ENCODE measurements at places on chromosomes 6 and 20.
A peak's percentile ranks its signal among the peaks of the same experiment; 100 is the strongest.

- DNase-seq, result no peak
Measured at GRCh38 chr6:136552054-136552453, 1.8 kb upstream of the MAP7 start.

- DNase-seq, result no peak
Measured at GRCh38 chr6:4021854-4022695, 56.9 kb downstream of the FAM217A start.

GRCh38 chr20:56004611-56005388, 519 bp downstream of the CBLN4 start:
- no peak for DNase-seq

DNA sequence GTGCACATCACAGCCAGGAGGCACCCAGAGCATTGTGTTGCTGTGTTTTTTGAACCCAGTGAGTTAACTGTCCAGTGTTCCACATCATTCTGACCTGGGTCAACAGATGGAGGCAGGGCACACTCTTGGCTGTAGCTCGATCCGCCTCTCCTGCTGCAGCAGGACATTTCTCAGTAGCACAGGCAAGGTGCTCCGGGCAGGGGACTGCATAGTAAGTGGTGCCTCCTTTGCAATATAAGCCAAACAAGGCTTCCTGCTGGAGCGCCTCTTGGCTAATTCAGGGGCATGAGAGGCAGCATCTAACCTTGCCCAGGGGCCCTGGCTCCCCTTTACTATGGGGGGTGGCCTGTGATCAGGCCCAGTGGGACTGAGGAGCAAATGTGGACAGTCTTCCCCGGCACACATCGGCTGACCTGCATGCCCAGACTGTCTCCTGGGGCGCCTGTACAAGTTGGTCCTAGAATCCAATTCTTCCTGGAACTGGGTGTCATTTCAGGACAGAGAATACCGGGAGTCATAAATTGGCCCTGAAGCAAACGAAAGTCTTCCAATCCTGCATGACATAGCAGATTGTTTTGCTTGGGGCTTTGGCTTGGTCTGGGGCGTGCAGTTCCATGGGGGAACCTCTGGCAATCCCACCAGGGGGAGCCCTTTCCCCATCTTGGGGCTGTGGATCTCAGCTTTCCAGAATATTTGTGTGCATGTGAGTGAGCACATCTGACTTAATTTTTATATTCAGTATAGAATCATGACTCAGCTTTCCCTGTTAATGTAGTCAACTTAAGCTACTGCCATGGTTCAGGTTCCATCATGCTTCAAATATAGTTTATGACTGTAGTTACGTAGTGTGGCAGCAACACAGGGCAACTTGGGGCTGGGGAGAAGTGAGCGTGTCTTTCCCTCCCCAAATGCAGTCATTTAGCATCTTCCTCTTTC, 56.0 kb upstream of the DDR1 start:
- DNase-seq, result peak; percentile 93

DNA sequence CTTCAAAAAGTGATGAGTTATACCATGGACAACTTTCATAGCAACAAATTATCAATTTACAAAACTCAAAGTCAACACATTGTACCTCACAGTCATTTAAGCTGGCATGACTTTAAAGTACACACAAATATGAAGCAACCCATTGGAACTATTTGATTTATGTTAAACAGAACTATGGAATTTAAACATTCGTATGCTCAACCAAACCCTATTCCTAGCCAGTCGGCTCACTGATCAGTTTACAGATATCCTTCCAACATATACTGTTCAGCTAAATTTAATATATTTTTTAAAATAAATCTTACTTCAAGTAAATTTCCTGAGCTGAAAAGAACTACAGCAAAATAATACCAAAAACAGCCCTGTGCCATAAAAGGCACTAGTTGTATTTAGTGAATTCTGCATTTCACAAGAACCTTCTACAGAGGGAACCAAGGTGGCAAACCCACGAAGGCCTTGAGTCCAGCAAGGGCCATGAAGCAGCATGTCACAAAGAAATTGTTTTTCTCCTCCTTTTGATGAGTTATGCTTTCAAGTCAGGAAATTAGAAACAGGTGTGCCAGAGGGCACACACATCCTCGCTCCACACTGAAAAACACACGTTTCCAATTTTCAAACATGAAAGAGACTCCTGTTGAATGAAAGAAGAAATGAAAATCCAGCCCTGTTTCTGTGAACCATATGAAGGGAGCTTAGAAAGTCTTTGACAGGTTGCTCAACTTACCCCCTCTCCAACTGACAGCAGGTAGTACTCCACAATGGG, 122.8 kb downstream of the TASP1 start:
- DNase-seq, result no peak

DNA sequence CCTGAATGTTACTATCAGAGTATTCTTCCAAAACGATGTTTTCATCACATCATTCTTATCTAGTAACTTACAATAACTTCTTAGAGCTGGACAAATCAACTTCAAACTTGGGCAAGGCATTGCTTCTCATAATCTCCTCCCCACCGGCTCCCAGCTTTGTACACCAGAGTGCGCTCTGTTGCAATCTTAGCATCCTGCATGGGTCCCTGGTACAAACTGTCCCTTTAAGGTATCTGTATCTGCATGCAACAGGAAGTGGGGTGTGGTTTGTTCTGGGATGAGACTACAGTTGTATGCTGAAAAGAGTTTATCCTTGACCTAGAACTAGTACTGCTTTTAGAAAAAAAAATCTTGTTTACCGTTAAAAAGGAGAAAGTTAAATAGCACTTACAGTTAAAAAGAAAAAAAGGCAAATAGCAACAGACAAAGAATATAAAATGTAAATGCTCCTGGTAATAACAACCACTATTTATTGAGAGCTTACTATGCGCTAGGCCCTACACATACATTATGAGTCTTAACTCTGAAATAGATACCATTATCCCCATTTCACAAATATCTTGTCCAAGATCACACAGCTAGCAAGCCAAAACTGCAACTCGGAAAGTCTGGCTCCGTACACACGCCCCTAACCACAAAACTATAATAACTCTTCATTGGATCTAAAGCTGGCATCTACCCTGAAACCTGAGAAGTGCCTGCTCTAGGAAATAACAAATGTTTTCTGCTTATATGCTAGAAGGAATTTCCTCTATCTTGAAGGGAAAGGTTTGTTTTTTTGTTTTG, 9.8 kb upstream of the HECA start:
- DNase-seq, result peak; percentile 77

- no peak for DNase-seq
Measured at GRCh38 chr6:104795363-104795762, 64.4 kb downstream of the HACE1 start.

DNA sequence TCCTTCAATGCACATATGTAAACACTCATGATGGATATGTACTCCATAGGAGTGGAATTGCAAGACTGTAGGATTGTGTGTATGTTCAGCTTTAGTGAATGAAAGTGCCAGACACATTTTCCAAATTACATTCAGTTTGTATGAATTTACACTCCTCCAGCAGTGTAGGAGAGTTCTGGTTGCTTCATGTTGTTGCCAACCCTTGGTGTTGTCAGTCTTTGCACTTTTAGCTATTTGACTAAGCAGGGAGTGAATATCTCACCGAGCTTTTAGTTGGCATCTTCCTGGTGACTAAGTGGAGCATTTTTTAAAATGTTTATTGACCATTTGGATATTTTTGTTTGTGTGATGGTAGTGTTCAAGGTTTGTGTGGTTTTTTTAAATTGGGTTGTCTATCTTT, 23.9 kb downstream of the NKX2-4 start:
- DNase-seq, result no peak

GRCh38 chr6:150078788-150079187, 9.9 kb upstream of the ULBP3 start:
- no peak for DNase-seq

- DNase-seq, result no peak
Measured at GRCh38 chr6:27891320-27891875, 20.8 kb downstream of the OR2B2 start.

GRCh38 chr6:42166444-42167141, 6.6 kb upstream of the GUCA1A start:
- DNase-seq, result peak; percentile 95

DNA sequence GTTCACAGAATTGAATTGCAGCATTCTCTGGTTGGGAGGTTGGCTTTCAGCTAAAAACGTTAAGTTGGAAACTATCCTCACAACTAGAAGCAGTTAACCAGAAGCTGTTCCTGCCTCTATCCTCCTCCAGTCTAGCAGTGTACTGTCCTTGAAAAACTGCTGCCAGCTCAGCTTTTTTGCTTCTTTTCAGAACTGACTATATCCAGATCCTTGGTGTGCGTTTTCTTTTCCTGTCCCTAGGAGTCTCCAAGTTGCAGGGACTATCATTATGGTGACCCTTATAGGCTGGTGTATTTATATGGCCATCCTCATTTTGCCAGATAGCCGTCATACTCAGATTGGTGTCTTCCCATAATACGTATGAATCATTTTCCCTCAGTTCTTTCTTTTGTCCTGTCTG, 5.5 kb downstream of the ITCH start:
- DNase-seq, result no peak

DNA sequence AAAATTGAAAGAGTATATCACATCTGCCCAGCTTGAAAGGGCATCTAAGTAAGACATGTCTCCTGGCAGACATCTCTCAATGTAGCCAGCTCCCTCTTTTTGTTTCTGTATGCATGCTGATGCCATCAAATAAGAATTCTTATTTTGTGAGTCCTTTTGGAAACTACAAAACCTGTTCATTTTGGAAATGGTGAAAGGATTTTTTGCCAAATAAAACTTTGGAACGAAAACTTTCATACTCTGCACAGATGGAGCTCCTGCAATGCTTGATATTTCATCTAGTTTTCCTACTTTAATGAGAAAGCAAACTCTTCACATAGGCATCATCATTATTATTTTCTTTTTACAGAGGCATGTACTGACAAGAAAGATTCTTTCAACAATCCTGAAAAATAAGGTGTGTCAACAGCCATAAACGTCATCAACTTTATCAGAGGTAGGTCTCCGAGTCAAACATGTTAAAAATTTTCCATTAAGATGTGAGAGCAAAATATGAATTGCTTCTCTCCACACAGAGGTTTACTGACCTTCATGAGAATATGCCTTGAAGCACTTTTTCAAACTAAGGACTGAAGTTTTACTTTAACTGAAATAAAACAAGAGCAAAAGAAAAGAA, 26.2 kb upstream of the CMTR1 start:
- no peak for DNase-seq

GRCh38 chr6:110520992-110521543, 44.7 kb upstream of the SLC22A16 start:
- DNase-seq, result no peak

GRCh38 chr6:116651916-116652315, 16.6 kb downstream of the ZUP1 start:
- DNase-seq, result no peak

DNA sequence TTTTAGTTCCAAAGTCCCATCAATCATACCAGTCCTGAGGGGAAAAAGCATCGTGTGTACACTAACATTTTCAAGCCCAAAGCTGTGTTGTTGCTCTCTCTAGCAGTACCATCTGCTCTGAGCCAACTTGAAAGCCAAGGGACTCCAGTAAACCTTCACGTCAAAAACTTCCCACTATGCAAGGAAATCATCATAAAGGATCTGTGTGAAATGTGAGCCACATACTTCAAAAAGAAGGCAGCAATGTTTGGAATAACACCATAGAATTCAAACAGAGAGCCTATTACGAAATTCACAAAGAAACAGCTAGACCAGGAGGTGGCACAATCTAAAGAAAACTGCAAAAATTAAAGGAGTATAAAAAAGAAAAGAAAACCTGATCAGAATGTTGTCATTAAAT, 399.8 kb upstream of the EPHA7 start:
- no peak for DNase-seq

GRCh38 chr20:32332614-32333013, 25.5 kb upstream of the ASXL1 start:
- peak; percentile 42 for DNase-seq

GRCh38 chr6:6661684-6662083, 73.2 kb downstream of the LY86 start:
- no peak for DNase-seq

DNA sequence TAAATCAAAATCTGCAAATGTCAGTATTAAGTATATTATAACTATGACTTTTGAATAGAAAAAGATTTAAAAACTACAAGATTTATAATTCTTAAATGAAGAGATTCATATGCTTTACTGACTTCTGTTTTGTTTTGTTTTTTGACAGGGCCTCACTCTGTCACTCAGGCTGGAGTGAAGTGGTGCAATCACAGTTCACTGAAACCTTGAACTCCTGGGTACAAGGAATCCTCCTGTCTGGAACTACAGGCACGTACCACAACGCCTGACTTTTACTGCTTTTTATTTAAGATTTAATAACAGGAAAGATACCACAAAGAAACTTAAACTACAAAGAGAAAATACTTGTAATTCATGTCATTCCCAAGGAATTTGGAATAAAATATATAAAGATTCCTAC, 940.2 kb upstream of the CITED2 start:
- DNase-seq, result no peak

DNA sequence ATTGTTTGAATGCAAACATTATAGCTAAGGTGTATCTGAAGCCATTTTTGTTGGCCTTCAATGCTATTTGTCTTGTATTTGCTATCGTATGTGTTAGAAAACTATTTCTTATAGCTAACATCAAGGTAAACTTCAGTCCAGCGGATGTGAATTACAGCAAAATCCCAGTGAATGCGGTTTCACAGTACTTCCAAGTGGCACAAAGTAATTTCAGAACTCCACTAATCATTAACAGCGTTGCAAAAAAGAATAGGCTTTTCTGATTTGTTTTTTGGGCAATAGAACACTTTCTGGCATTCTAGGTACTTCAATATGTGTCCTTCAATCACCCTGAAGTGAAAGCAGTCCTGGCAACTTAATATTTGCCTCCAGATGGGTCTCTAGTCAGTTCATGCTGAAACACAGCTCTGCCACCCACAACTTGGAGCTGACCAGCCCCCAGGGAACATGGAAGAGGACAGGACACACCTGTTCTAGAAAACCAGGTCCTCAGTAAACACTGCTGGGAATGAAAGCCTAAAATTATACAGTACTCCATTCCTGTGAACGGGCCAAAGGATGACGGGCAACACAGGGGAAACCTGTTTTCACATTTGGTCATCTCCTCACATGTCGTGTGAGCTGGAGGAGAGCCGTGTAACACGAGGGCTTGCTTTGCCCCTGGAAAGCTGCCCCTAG, 9.7 kb upstream of the MRPS10 start:
- no peak for DNase-seq

DNA sequence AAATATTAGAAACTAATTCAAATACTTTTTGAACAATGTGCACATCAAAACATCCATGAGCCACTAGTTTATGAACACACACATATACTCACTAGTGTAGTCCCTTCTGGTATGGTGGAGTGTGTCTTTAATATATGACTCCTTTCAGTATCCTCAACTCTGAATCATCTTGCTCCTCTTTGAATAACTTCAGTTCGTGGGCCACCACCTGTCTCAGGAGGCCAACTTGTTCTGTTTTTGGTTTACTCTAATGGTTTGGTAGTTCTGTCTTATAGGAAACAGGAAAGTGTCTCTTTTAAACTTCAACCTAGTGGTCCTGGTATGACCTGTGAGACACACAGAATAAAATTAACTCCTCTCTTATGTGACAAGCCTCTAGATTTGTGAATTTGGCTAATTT, 55.6 kb downstream of the ZNF292 start:
- no peak for DNase-seq
